NCI-H524 (cell line): ENCODE measurements at places on chromosomes 6 and 20.

- no peak for DNase-seq
Observed at GRCh38 chr20:60883496-60883895, 368.6 kb upstream of the CDH4 start.

GRCh38 chr20:36519012-36519719, 22.2 kb upstream of the MYL9 start:
- DNase-seq = no peak

DNA sequence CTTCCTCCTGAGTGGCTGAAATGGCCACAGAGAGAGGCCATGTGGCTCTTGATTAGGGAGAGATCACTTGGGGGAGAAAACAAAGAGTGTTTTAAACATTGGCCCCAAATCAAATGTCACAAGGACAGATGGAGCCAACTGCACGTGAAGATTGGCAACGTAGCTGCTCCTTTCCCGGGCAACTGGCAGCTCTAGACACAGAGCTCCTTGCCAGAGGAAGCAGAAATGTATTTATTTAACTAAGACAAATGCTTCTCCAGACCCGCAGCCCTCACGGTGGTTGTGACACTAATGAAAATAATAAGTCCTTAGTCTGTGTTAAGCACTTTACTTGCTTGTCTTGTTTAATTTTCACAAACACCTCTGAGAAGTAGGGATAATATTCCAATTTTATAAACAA, 49.6 kb upstream of the DSN1 start:
- peak; percentile 11 for DNase-seq

DNA sequence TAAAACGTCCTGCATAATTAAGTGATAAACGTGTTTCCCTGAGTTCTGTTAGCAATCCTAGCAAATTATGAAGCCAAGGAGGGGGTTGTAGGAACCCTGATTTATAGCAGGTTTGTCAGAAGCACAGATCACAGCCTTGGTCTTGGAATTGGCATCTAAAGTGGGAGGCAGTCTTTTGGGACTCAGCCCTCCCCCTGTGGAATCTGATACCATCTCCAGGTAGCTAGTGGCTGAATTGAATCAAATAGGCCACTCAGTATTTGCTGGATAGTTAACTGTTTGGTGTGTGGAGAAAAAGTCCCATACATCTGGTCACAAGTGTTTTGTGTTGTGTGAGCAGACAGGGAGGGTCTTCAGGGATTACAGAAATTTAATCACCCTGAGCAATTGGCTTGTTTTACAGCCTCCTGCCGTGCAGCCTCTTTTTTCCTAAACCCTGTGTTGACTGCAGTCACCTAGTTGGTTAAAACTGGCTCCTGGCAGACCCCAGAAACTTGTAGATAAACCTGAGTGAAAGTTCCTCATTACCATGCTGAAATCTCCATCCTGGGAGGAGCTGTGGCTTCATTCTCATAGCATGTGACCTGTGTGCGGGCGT, 19.0 kb upstream of the KIFC1 start:
- no peak for DNase-seq

- DNase-seq = no peak
Observed at GRCh38 chr20:1819311-1820137, 75.7 kb upstream of the SIRPA start.

DNA sequence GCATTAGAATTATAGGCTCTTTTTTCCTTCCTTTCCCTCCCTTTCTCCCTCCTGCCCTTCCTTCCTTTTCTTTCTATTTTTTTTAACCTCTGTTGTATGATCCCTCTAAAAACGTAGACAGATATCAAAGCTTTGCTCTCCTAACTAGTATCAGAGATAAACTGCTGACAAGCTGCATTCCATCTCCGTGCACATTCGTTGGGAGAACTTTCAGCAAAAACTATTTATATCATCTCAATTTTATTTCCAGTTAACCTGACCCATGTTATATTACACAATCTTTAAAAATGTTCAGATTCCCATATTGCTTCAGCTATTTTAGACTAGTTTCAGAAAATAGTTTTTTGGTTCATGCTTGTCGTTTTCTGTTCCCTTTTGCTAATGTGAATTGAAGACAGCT, 47.3 kb downstream of the RNF217 start:
- DNase-seq = no peak

GRCh38 chr6:46357591-46357990, 133.7 kb downstream of the RCAN2 start:
- no peak for DNase-seq

DNA sequence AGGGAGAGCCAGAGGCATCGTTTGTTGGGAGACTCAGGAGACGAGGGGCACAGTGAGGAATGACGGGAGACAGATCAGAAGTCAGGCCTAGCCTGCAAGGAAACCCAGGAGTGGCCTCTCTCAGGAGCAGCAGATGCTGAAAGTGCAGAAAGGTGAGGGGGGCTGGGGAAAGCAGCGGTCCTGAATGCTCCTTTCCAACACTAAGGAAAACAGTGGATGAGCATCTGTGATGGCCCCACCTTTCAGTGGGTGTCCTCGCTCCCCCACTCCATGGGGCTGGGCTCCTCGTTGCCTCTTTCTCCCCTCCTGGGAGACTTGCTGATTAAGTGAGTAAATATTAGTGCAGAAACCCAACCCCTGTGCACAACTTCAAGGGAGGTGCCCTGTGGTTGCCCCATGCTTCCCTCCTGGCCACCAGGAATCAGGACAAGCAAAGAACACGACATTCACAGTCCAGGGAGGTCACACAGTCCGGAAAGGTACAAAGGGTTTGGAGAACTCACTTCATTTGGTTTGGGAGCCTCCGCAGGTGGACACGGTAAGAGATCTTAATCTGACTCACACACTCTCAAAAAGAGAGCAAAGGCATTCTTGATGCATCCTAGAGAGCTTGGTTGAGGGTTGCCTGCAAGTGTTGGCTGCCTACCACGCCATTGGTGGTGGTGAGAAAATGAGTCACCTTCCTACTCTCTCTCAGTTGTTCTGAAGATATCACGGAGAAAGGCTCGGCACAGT, 9.7 kb upstream of the BPIFB1 start:
- DNase-seq = no peak

DNA sequence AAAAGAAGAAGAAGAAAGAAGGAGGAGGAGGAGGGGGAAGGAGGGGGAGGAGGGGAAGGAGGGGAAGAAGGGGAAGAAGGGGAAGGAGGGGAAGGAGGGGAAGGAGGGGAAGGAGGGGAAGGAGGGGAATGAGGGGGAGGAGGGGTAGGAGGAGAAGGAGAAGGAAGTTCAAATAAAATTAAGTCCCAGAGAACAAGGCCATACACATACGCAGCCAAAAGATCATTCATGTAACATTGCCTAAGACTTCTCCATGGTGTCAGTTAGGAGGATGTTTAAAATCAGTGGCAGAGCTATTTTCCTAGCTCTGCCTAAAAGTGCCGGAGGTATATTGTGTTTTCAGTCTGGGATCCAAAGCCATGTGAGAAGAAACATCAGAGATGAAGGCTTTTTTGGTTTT, 75.8 kb downstream of the PLCB4 start:
- DNase-seq = no peak

- DNase-seq = no peak
Observed at GRCh38 chr20:23332467-23332866, 18.1 kb upstream of the NXT1 start.

- DNase-seq = no peak
Observed at GRCh38 chr6:126038234-126038633, 51.9 kb downstream of the TRMT11 start.

- peak; percentile 45 for DNase-seq
Observed at GRCh38 chr6:79813854-79814709, 133.3 kb downstream of the ELOVL4 start.

DNA sequence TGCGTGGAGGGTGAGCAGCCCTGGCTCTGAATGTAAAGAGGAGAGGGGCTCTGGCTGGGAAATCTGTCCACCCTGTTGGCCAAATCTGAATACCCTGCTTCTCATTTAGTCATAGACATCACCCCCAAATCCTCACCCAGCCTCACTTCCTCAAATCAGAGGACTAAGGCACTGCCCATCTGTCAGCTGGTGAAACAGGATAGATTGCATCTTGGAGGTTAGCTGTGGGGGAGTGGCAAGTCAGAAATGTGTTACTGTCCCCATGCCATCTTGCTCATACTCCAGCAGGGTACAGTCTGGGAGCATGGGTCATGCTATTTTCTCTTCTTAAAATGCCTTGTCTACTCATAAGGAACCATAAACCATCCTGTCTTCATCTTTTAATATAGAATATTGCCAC, 9.5 kb upstream of the DTNBP1 start:
- peak; percentile 16 for DNase-seq

GRCh38 chr20:46264391-46265266, 43.7 kb downstream of the CDH22 start:
- no peak for DNase-seq

DNA sequence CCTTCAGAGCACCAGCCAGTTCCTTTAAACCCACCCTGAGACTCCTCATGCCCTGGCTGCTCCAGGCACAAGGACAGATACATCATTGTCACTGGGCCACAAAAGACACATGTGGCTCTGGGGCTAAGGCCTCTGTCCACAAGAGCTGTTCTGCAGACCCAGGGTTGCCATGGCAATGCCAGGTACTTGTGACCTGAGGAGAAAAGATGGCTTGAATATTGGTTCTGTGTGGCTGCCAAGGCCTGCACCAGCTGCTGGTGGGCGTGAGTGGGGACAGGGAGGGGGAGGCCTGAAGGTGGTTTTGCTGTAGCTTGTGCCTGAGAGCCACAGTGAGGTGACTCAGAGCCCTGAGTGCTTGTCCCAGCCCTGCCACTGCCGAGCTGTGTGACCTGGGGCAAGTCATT, 31.8 kb downstream of the SAYSD1 start:
- peak; percentile 70 for DNase-seq

DNA sequence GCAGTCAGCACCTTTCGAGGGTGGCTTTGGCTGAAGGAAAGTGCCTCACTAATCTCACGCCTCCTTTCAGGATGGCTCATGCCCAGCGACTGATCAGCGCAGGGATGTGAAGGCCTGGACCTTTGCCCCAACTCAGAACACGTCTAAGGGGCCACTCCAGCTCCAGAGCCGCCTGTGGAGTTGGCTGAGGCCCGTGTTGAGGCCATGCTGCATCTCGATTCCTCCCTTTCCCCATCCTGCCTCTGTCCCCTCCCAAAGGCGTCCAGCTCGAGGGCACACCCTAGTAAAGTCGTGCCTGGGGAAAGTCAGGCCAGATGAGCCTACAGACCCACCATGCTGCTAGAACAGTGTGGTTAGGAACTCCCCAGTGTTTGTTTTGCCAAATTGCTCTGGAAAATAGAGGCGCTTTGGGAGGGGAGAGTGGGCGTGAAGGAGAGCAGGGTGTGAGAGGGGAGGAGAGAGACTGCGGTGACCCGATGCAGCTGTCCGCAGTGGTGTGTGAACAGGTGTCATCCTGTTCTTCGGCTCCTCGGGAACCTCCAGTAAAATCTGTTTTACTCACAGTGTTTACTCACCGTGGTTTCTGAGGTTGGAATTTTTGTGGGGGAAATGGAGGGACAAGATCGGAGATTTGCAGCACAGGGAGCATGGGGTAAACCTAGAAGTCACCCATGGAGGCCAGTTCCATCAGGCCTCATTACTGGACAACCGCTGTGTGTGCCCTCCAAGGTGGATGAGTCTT, 85.0 kb upstream of the PMEPA1 start:
- no peak for DNase-seq

GRCh38 chr6:169991031-169991390, 239.6 kb downstream of the ERMARD start:
- DNase-seq = no peak

GRCh38 chr20:1484438-1485116, 6.6 kb downstream of the SIRPB2 start:
- no peak for DNase-seq

DNA sequence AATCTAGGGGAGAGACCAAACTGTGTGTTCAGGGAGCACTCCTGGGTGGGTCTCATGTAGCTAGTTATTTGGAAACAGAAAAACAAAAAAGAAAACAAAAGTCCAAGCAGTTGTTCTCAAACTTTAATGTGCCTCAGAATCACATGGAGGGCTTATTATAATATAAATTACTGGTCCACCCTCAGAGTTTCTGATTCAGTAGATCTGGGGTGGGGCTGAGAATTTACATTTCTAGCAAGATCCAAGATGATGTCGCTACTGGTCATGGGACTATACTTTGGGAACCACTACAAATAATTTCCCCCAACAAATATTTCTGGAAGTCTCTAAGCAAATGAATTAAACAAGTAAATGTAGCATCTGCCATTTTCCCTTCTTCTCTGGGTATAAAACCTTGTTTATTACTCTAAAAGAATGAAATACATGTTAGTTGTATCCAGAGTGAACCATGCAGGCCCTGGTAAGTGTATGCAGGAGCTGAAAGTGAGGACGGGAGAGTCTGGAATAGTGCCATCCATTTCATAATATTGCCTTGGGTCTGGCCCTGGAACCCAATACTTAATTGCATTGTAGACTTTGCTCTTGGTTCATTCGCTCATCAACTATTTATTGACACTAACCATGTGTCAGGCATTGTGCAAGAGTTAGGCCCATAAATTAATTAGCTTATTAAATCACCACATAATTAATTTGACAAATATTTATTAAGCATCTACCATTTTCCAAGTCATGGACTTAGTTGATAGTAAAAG, 490.8 kb downstream of the EPM2A start:
- no peak for DNase-seq

DNA sequence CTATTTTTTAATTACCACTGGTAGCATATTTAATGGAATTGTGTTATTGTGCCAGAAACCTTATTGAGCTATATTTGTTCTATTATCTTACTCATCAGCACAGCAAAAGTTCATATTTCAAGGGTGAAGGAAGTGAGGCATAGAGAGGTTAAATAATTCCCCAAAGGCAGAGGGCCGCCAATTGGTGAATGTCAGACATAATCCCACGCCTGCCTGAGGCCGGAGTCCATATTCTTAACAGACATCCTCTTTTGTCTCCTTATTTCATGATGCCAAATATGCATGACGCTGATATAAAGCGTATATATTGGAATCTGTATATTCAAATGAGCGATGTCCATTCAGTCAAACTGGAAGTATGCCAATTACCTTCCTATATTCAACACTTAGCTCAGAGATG, 505.0 kb upstream of the SLC35B3 start:
- DNase-seq = no peak

- no peak for DNase-seq
Observed at GRCh38 chr20:45407067-45407745, 883 bp upstream of the DBNDD2 start.

DNA sequence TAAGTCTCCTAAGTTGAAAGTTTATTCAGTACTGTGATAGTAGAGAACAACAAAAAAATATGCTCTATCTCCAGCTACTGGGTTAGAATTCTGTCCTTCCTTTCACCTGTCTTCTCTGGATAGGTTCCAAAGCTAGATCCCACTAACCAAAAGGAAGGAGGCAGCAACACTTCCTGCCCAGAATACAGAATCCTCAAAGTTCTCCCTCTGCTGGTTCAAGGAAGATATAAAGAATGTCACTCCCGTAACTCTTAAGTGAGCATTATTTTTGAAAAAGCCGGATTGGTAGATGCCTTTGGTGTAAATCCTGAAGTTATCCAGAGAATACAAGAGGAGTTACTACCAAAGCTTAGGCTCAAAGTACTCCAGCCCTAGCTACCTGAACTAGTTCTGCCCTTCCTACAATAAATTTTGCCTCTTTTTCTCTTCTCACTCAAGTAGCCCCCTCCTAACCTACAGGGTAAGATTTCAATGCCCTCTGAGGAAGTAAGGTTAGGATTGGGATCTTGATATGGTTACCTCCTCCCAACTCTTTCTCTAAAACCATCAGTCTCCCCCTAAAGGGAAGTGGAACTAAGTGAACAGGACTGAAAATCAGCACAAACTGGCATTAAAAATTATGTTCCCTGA, 26.0 kb upstream of the CRIP3 start:
- DNase-seq = peak; percentile 69

- no peak for DNase-seq
Observed at GRCh38 chr6:6191476-6191875, 129.0 kb downstream of the F13A1 start.

GRCh38 chr6:157225575-157225995, 97.7 kb downstream of the TMEM242 start:
- no peak for DNase-seq
